ENCODE measurements at places on chromosomes 6 and 20.

DNA sequence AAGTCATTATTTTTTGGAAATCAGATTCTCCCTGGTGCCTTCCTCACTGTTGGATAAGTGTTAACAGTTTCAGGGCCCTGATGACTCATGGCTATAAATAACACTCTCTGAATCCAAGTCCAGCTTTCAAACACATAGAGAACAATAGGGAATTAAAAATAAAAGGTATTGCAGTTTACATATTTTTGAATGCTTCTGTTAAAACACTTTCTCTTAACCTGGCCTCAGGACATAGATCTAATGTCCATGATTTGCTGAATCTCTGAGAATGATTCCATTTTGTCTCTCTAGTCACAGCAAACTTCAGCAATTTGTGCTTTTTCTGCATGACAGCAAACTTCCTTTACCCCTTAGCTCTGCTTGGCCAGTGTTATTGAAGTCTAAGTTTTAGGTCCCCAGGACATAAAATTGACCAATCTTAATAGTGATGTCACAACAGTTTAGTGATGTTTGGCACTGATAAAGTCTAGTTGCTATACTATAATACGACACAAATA is 1192.4 kb upstream of the CITED2 start:
- DNase-seq = no peak

GRCh38 chr20:19308146-19308545 is 95.7 kb downstream of the SLC24A3 start:
- DNase-seq = no peak

- peak; percentile 37 for DNase-seq
These were observed 35.1 kb downstream of the NFATC2 start for GRCh38 chr20:51507216-51508036.

- DNase-seq = peak; percentile 73
These were observed 58.3 kb downstream of the LAMP5 start for GRCh38 chr20:9572670-9573069.

DNA sequence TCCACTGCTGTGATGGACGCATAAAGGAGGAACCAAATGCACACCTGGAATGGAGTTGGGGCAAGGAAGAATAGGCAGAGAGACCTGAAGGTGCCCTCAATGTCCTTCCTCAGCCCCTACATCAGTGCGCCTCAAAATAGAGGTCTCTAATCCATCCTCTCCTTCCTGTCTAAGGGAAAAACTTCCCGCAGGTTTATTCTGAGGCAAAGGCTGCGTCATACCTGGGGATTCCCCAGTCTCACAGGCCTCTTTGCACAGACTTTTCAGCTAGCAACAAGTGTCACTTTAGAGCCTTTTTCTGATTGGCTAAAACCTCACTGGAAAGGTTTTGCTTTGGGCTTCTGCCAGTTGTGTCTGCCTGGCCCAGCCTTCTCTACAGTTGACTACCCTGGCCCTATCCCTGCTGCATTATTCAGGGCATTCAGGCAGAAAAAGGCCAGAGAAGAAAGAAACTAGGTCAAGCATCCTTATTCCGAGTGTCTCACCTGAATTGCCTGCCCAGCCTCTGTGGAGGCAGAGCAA is 1.8 kb upstream of the HLA-DQB1 start:
- no peak for DNase-seq

GRCh38 chr6:156883497-156884252 is 106.5 kb downstream of the ARID1B start:
- no peak for DNase-seq

DNA sequence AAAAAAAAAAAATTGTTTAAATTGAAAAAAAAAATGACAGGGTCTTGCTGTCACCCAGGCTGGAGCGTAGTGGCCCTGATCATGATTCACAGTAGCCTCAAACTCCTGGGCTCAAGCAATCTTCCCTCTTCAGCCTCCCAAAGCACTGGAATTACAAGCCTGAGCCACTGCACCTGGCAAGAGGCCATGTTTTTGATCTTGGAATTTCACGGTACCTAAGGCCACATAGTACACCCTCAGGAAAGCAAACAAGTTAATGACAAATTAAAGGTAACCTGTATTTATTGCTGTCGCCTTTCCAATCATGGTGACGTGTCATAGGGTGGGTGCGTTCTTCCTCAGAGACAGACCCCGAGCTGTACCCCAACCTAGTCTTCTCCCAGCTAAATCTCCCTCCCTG is 79.2 kb downstream of the LINC00237 start:
- no peak for DNase-seq

DNA sequence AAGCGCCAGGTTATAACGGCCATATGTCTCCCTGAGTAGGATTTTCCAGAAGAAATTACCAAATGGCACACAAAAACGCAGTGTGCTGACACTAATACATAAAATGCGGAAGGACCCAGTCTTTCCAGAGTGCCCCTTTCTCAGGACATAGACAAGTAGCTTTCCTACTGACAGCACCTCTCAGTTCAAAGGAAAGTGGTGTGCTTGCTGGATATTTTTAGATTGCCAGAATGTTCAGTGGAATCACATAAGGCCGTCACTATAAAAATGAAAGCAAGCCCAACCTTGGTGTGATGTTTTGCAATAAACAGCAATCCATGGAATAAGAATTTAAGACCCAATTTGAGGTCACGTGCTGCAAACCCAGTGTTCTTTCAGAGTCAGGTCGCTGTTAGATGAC is 135.5 kb upstream of the AGPAT4 start:
- no peak for DNase-seq

DNA sequence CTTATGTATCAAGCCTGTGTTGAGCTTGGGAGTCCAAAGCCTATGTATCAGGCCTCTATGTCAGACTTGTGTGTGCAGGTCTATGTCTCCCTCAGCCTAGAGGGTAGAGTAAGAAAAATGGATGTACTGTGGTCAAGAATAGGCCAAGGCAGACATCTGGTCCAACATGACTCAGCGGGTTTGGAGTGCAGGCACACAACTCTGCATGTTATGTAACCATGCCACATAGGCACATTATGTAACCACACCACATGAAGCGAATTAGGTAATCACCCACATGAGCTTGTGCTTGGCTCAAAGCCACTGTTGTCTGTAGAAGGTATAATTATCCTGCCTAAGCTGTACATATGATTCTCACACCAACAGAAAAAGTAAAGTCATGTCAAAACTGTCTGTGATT is 1190.5 kb upstream of the EYS start:
- DNase-seq = peak; percentile 44

DNA sequence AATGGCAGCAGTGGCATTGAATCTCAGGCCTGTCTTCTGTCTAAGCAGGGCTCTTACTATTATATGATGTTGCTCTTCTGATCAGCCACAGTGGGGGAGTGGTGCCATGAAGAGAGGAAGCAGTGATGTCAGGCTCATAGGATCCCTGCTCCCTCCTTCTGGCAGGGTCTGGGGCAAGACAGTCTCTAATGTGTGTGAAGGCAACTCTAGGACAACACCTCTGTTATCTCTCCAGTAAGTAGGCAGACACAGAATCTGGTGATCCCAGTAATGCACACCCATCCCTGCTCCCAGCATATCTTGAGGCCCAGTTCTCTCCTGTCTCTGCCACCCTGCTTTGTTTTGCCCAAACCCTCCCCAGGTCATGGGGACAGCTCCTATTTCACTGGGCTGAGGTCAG is 8.8 kb downstream of the C20orf202 start:
- no peak for DNase-seq

GRCh38 chr20:14199111-14199510 is 138.3 kb downstream of the FLRT3 start:
- DNase-seq = peak; percentile 31

GRCh38 chr6:90536520-90536919 is 50.4 kb downstream of the MAP3K7 start:
- no peak for DNase-seq

DNA sequence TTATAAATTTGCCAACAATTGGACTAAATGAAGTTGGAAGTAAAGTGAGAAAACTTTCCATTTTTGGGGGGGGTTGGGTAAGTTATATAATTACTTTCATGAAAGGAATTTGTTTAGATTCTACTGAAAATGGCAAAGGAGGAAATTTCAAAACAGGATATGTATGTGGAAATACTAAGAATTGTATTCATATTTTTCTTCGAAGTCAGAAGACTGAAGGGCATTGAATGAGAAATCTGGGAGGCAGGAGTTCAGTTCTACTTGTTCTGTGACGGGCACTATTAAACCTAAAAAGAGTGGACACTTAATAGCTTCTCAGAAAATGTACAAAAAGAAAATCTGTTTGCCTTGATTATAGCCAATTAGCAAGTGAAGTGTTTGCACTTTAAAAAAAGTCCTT is 114.7 kb downstream of the PRIM2 start:
- DNase-seq = no peak

GRCh38 chr6:107618672-107619071 is 128.8 kb downstream of the SOBP start:
- DNase-seq = no peak

All from eye (tissue), 1 donor.